ENCODE measurements at places on chromosomes 2 and 18.

- DNase-seq: no peak
These were observed 144.9 kb downstream of the LTBP1 start for GRCh38 chr2:33091541-33092123.

- DNase-seq: no peak
These were observed 1057.2 kb upstream of the TMEFF2 start for GRCh38 chr2:193251909-193252308.

DNA sequence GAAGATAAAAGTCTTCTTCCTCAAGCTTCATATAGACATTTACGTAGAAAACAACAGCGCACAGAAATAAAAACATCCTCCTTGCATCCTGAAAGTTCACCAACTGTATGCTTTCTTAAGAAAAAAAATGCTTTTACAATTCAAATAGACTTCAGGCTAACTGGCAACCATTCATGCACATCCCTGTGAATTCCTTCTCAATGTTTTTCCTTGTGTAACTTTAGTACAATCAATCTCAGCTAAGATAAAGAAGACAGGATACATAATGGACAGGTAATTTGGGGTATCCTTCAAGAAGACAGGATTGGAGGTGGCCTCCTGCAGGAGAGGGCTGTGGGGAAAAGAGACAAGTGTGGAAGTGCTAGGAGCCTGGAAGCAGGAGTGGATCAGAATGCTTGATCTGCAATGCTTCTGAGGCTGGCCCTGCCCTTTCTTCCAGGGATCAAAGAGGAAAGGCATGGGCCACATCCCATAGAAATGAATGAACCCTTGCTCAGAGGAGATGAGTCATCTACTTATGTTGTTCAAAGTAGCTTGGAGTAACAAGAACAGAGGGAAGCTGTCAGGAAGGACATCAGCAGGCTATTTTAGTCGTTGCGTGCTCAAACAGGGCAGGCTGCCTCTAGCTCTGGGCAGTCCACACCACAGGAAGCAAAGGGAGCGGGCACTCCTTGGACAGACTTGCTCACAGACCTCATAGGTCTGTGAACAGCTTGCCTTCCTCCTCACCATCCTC lies 126.6 kb downstream of the TMEM131 start:
- DNase-seq: no peak

- no peak for DNase-seq
These were observed 90.3 kb downstream of the SP3 start for GRCh38 chr2:173874894-173875237.

DNA sequence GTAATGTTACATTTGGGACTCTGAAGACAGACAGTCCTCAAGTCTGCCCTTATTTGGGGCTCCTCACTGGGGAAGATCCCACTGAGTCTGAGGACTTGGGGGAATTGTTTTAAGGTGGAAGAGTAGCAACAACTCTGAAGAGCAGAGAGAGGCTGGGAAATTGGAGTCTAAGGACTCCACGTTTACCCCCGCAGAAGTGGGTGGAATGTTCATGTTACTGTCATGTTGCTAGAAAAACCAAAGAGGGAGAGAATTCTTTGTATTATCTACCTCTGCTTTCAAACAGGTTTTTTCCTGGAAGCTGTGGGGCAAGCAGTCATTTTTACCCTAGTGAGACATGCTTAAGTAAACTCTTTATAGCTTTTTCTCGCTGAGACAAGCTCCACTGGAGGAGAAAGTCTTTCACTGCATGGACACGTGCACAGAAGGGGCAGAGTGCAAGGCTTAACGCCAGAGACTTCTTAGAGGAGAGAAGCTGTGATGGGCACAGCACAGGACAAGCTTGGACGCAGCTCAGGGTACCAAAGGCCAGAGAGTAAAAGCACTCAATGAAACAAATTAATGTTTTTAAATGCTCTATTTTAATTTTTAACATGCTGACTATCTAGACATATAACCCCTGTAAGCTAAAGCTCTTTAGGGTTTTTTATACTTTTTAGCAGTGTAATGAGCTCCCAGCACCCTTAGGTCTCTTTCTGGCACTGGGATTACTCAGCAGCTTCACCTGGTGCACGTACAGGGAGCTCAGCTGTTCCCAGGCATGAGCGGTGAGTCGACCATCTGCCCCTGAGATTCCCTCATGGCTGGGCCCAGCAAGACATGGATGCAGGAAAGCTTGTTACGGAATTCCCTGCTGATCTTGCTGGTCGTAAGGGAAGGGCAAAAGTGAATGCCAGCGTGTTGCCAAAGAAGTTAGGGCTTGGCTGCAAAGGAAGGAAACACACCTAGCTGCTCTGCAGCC lies 54.5 kb upstream of the BIN1 start:
- DNase-seq: no peak

DNA sequence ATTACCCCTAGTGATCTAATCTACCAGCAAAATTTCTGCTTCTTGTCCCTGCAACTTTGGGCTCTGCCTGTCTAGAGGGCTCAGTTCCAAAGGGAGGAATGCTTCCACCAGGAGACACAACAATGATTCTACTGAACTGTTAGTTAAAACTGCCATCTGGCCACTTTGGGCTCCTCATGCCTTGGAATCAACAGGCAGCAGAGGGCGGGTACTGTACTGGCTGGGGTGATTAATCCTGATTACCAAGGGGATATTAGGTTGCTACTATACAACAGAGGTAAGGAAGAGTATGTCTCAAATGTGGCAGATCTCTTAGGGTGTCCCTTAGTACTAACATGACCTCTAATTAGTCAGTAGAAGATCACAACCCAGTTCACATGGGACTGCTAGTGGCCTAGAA lies 21.4 kb downstream of the HADHA start:
- DNase-seq: no peak

DNA sequence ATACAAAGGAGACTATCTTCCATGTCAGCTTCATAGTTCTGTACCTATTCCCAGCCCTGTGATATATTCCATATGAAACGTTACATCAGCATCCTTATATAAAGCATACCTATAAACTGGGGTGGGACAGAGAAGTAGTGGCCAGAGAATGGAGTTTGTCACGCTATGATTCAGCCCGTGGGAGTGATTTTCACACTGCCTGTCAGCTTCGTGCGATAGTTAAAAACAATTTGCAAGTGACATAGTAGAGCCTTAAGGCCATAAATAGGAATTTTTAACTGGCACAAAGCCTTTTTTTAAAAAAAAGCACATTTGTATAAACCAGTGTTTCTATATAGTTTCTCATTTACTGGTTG lies 30.2 kb downstream of the PKP4 start:
- no peak for DNase-seq

GRCh38 chr2:223090540-223091235 lies 38.7 kb downstream of the KCNE4 start:
- DNase-seq: no peak

DNA sequence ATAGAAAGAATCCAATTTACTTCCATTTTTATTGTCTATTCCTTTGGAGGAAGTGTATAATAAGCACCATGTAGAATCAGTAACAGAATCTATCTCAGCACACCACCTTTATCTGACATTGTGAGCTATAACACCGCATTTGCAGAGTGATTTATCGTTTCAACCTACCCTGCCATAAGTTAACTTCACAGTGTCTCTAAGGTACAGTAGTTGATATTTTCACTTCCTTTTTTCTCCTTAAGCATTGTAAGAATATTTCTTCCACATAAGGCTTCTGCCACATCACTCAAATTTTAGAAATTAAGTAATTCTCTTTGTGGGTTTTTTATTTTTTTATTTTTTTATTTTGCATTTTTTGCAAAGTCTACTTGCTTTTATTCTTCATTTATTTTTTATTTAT lies 107.1 kb downstream of the TMX3 start:
- DNase-seq: no peak

GRCh38 chr2:10457846-10458598 lies 9.9 kb upstream of the ODC1 start:
- no peak for DNase-seq

GRCh38 chr2:64837116-64837731 lies 152.0 kb upstream of the SLC1A4 start:
- DNase-seq: no peak

GRCh38 chr2:85917887-85918795 lies 29.4 kb upstream of the ST3GAL5 start:
- no peak for DNase-seq

DNA sequence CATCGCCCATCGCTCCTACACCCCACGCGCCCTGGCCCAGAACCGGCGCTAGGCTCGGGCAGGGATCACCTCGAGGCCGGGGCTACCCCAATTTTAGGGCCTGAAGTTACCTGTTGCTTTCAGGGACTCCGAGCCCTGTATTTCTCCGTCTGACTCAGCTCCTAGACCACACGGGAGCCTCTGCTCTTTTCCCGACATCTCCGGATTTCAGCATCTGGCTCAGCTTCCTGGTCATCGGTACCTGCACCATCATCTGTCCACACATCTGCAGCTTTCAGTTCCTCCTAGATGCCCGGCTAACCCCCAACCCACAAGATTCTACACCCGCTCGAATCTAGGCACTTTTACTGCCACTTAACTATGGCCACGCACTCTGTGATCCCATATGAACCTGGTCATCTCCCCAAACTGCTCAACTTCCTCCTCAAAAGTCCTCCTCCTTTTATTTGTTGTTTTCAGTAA lies 12.1 kb upstream of the HMSD start:
- no peak for DNase-seq

DNA sequence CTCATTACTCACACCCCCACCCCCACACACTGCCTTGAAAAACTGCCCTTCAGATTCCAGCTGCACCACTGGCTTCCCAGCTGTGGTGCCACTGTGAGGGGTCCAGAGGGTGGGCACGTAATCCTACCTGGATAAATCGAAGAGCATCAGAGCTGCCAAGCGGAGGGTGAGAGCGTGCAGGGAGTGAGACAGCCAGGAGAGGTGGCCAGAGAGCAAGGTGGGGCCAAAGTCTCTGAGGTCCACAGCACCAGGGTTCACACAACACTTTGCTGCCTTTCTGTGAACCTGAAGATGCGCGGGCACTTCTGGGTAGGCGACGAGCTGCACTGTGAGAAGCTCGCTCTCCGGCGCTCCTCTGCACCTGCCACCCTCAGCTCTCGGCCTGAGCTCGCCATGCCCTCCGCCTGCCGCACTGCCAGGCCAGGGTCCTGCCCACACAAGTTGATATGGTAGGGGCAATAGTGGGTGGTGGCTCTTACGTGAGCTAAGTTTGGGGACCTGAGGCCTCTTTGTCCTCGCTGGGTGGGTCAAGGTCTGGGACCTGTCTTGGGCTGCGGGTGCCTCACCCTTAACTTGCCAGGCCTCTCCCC lies 83.9 kb downstream of the MARCO start:
- no peak for DNase-seq

DNA sequence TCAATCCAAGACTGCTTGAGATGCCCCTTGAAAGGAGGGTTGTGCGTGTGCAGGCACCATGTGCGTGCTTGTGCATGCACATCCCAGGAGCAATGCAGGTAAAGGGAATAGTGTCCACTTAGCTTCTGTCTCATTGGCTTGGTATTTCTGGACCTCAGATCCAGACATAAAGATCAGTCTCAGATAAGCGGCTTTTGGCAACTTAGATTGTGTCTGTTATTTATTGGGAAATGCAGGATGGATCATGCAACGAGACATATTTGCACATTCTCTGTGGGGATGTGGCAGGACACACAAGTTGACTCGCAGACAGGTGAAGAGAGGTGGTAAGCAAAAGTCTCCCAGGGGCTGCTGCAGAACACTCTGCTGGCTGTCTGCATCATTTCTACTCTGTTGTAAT lies 67.9 kb downstream of the SETBP1 start:
- no peak for DNase-seq

GRCh38 chr2:24046599-24046929 lies 627 bp downstream of the WDCP start:
- DNase-seq: no peak

DNA sequence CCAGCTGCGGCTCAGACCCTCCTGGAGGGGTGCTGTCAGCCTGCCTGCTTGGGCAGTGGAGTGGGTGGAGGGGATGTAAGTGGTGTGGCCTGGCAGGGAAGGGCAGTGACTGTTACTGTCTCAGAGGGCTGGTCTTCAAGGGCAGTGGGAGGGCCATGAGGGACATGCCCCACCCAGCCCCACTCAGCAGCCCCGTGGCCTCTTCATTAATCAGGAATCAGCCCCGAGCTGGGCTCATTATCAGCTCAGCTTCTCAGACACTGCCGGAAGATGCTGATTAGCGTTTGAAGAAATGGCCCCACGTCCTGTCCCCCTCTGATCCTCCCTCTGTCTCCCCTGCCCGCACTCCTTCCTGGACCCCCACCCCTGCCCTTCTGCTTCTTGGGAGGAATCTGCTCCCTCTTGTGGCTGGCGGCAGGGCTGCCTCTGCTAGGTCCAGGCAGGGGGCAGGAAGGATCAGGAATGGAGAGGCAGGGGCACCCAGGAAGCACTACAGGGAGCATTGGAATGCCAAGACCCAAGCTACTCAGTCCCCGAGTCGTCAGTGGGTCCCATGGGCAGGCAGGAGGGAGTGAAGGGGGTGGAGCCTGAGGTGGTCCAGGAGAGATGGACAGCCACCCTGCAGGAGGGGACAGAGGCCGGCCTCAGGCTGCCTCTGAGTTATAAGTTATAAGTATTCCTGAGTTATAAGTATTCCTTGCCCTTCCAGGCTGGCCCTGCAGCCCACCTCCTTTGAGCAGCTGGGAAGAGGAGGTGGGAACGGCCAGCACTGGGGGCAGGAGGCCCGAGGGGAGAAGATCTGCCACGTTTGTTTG lies 7.0 kb downstream of the ASIC4 start:
- no peak for DNase-seq

DNA sequence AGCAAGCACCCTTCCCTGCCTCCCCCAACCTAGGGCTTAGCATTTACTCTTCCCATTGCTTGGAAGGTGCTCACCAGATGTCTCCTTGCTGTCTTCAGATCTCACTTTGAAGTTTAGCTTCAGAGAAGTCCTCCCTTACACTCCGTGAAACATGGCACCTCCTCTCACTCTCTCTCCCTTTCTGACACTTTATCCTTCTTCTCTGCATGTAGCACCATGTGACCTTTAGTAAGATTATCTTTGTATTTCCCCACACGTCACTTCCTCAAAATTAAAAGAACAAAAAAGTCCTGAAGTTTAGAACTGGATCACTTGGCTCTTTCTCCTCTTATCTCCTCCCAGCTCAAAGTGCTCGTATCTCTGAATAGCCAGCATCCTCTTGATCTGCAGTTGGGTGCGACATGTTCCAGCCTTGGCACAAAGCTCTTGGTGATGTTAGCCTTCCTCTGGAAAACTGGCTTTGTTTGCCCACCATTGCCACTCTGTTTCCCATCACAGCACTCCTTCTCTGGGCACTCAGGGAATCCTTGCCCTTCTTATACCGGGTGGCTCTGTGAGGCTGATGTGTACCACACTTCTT lies 40.6 kb upstream of the EPAS1 start:
- no peak for DNase-seq

DNA sequence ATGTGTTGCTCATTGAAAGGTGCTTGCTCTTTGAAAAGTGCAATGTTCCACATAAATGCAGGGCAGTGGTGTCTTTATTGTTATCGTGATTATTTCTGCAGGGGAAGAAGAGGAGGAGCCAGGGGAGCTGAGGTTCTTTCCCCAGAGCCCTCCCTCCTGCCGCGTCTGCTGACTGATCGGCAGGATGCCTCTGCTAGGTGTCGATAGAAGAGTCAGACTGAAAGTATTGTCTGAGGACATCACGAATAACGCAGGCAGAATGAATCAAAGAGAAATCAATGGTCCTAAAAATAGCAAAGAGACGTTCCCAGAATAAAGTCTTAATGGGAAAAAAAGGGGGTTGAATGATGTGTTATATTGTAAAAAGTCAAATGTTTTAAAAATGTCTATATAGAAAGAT lies 47.4 kb upstream of the SIX3 start:
- DNase-seq: no peak

GRCh38 chr2:101580528-101580927 lies 105.6 kb upstream of the RFX8 start:
- DNase-seq: no peak

Data from stimulated activated CD4-positive, alpha-beta T cell treated with anti-CD3 and anti-CD28 coated beads, Interleukin-1b, Interleukin-23, amount 100 ng/mL, for 4 hours (primary cell).